ENCODE measurements at places on chromosomes 4 and X.

- no peak for ATAC-seq
These were observed 67.9 kb upstream of the SLC4A4 start for GRCh38 chr4:71270901-71271300.

DNA sequence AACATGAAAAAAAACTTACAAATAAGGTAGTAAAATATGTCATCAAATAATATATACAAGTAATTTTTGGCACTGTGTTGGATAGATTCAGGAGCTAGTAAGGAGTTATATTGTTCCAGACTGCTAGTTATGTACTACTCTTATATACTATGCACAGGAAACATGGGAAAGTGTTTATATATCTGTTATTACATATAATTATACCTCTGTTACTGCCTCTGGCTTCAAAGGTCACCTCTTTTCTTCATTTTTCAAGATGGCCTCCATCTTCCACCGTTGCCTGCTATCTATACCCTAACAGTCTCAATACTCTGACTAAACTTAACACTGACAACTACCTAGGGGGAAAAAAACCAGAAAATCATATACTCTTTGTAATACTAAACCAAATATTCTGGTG is 29.5 kb downstream of the LIN54 start:
- no peak for ATAC-seq

GRCh38 chr4:38365261-38365660 is 298.7 kb upstream of the KLF3 start:
- ATAC-seq = no peak

- ATAC-seq = no peak
These were observed 735.3 kb upstream of the TENM3 start for GRCh38 chr4:181507938-181508337.

GRCh38 chrX:126718440-126718839 is 101.1 kb upstream of the PRR32 start:
- no peak for ATAC-seq
